Activated T-cell treated with anti-CD3 and anti-CD28 coated beads, Interleukin-2, amount 50 U/mL, for 4 hours (primary cell): ENCODE measurements at places on chromosomes 12 and 14.

DNA sequence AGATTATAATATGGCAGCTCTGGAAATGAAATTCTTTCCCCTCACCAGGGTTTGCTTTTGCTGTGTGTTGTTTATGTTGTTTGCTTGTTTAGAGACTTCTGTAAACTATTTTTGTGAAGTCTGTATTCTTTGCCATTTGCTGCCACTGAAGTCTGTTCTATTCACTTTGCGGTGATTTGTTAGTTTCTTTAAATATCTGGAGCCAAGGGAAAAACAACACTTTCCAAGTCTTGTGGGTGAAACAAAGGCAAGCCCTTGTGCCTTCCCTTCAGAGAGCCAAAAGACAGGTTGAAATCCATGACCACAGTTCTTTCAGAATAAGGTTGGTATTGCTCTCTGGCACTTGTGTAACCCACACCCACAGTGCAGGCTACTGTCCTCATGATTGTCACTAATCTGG is 59.5 kb upstream of the RNU6-7 start:
- no peak for DNase-seq

DNA sequence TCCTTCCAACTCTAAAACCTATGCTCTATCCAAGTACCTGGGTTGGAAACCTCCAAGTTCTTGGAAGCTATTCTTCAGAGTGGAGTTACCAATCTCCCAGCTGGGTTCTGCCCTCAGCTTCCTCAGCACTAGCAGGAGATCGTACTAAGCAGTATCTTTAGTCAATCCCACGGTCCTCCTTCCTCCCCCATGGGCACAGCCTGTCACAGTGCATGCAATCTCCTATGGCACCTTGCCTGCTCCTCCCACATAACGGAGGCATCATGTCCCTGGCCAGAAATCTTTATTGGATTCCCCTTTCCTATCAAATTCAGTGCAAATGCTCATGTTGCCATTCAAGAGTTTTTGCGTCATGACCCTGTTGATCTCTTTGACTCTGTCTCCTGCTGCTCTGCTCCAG is 5.4 kb upstream of the LPAR5 start:
- DNase-seq = no peak

DNA sequence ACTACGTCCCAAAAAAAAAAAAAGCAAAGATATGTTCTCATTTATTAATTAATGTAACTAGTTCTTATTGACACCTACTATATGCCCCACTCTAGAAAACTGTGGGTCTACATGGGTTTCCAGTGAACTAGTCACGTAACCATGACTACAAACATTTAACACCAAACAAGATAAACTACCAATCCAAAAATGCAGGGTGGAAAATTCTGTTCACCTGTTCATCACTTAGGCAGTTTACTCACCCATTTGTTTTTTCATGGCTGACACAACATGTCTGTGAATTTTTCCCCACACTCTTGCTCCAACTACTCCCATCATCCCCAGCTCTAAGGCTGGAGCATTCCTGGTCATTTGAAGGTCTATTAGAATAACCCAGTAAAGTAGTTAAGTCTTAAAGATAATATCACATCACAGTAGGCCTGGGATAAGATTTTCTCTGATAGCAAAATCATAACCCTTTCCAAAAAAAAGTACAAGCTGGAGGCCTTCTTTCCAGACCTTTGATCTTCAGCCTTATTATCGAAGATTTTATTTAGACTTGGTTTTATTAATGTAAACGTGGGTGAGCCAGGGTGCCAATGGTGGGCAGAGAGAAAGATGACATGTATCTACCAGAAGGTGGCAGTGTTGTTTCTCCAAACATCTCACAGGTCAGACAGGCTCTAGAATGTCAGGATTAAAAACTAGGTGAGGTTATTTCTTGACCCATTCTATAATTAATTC is 61.6 kb upstream of the DAAM1 start:
- no peak for DNase-seq

DNA sequence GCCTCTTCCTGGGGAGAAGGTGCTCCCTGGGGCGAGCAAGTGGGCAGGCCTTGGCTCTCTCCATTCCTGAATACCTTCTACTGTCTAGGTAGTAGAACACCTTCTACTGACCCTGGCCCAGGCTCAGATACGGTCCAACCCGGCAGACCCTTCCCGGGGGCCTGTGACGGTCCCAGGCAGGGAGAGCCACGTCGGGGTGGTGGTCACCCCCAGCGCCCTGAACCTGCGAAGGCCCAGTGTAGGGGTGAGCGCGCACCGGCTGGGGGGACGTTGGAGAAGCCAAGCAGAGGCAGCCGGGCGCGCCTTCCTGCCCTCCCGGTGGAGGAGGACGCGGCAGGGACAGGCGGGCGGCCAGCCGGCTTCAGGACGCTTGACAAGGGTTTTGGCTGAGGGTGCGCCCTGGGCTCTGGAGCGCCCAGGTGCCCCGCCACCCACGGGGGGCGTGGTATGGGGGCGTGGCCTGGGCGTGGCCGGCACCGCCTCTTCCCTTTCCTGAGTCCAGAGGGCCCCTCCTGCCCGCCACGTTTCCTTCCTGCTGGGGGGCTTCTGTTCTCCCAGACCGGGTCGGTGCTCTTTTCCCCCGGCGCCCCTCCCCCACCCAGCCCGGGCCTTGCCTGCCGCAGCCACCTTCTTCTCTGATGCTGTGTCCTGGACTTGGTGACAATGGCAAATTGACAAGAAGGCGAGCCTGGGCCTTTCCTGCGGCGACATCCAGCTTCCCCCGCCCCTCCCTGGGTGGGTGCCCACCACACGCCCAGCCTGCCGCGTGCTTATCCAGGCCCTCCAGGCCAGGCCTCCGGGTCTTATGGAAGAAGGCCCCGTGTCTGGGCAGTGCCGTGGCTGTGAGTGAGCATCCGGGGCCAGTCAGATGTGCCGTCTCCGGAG is 24.5 kb upstream of the PPP1R13B start:
- peak; percentile 69 for DNase-seq

- no peak for DNase-seq
Observed at GRCh38 chr12:122681814-122682213, 21.3 kb downstream of the HCAR2 start.

DNA sequence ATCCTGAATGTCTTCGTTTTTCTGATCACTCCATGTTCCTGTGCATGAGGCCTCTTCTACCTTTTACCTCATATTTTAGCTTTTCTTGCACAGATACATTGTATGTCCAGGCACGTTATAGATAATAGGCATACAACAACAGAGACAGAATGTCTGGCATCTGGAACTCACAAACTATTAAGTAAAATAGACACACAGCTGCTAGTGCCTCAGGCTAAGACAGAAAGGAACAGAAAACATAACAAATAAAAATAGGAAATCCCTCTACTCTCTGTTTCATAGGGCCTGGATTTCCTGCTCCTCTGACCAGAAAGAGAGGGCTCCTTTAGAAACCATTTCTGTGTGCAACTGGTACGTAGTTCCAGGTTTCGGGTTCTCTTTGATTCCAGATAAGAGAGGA is 48.6 kb downstream of the ATXN7L3B start:
- no peak for DNase-seq

- DNase-seq = no peak
Observed at GRCh38 chr12:82996168-82996812, 309.6 kb downstream of the TMTC2 start.

- DNase-seq = no peak
Observed at GRCh38 chr12:40515041-40515816, 177.0 kb upstream of the CNTN1 start.

GRCh38 chr12:104657726-104658484 is 201.2 kb downstream of the CHST11 start:
- DNase-seq = no peak

GRCh38 chr12:124774462-124775167 is 89.0 kb downstream of the SCARB1 start:
- DNase-seq = peak; percentile 34

DNA sequence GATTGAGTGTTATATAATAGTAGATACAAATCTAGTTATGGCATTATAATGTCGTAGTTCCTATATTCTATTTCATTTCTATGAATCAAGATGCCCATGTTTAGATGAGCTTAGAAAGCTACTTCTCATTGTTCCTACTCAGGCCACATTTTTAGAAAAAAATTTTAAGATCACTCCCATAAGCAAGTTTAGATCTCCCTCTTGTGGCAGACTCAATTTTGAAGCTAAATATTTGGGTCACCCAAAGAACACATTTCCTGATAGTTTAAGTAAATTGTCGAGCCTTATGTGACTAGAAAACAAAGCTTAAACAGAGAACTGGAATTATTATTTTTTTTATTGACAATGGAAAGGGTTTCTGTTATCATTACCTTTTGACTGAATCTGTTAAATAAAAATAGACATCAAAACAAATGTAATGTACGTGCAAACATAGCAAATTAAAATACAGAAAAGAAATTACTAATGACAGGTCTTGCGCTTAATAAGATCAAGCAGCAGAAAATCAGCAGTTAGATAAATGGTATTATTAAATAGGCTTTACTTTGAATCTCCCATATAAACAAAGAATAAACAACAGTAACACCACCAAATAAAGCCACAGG is 180.2 kb downstream of the ACSS3 start:
- no peak for DNase-seq

GRCh38 chr14:26370115-26370514 is 227.7 kb downstream of the NOVA1 start:
- DNase-seq = no peak

DNA sequence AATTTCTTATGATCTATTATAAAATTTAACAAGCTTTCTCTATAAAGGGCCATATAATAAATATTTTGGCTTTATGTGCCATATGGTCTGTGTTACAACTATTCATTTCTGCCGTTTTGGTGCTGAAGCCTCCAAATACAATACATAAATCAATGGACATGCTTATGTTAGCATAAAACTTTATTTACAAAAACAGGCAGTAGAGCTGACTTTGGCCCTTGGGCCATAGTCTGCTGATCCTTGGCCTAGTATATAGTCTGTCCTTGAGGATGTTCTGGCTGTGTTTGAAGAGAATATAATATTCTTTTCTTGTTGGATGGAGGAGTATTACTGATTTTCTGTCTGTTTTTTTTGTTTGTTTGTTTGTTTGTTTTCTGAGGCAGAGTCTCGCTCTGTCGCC is 81.6 kb downstream of the SPATS2 start:
- DNase-seq = no peak

DNA sequence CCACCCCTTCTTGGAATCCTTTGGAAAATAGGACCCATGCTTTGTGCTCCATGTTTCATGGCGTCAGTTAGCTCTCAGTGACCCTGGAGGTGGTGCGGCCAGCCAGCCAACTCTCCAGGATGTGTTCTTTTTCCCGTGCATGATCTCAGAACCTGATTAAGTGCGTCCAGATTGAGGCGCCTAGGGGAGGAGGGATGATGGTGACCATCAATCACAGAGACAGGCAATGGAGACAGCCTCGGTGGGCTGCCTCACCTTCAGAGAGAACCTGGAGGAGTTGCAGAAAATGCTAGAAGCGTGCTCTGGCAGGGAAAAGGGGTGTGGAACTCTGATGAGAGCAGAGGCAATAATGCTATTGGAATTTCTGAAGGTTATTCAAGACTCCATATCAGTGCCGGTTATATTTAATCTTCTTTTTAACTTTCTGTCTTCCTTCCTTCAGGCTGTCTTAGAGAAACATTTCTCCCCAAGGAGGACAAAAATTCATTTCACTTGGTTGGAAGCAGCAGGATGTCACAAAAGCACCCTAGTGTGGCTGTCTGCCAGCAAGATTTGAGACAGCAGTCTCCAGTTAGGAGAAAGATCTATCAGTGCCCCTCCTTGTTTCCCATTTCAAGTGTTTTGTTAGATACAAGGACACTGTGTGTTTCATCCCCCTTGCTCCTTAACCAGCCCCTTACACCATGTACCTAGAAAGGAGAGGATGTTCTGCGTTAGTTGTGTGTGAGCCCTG is 53.3 kb upstream of the IGF1 start:
- DNase-seq = no peak

DNA sequence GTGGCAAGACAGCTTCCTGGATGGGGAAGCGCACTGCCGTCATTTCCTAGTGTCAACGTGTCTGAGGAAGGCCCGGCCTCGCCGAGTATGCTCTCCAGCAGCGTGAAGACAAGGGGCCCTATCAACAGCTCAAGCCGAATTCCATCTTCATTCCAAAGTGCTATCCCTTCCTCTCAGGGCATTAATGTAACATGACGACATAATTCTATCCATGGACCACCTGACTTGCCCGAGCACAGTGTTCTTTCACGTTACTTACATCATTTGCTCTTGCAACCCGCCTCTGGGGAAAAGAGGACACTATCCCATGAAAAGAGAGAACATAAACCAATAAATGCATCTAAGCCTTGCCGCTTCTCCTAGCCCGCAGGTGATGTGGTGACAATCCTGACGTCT is 22.9 kb downstream of the CCDC92 start:
- no peak for DNase-seq

DNA sequence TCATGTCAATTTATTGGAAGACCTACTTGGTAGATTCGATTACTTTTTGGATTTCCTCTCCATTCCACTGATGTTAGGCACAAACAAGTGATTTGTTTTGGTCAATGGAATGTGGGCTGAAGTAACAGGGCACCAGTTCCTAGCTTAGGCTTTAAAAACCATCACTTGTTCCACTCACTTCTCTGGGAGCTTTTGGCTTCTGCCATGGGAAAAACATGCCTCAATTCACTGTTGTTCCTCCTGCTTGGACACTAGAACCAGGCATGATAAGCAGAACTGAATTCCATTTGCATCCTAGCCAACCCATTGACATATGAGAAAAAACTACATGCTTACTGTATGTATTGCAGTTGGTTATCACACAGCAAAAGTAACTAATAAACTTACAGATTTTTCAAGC is 47.8 kb downstream of the LLPH start:
- DNase-seq = no peak

DNA sequence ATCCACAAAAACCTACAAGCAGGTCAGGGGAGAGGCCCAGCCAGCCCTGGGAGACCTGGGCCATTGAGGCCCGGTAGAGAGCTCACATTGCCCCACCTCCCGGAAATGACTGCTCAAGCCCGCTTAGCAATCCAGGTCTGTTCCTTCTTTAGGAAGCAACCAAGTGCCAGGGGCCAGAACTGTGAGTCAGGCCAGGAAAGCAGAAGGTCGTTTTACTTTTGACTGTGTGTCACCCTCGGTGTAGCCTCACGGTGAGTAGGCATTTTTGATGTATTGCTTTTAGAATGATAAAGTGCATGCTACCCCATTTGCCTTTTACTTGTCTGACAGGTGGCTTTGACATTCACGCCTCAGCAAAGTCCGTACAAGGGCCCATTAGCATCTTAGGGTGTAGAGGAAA is 25.4 kb upstream of the PWP1 start:
- DNase-seq = no peak

DNA sequence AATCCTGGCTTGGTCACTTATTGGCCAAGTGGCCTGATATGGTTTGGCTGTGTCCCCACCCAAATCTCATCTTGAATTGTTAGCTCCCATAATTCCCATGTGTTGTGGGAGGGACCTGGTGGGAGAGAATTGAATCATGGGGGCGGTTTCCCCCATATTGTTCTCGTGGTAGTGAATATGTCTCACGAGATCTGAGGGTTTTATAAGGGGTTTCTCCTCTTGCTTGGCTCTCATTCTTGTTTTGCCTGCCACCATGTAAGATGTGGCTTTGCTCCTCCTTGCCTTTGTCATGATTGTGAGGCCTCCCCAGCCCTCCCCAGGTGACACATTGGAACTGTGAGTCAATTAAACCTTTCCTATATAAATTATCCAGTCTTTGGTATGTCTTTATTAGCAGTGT is 18.8 kb upstream of the P2RX4 start:
- DNase-seq = no peak

- DNase-seq = no peak
Observed at GRCh38 chr14:20306079-20306423, 300 bp upstream of the TTC5 start.
